Stimulated activated CD8-positive, alpha-beta memory T cell treated with anti-CD3 and anti-CD28 coated beads, Interleukin-7, amount 100 ng/mL, for 1 hour (primary cell): ENCODE measurements at places on chromosomes 4 and X.

- DNase-seq = no peak
Observed at GRCh38 chrX:41912923-41913322, 10.4 kb downstream of the CASK start.

DNA sequence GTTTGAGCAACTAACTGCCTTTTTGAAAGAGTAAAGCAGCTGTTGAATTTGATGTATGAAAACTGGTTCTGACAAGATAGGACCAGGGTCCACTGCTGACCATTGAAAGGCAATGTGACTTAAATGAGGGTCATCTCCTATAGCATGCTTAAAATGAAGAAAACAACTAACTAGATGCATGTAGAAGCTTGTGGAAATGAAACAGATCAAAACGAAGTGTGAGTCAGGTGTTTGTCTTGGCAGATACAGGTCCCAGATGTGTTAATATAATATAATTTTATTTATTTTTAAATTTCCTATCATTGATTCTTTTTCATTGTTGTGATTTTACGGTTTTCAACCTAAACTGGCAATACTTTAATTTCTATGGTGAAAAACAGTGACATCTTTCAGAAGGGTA is 83.6 kb downstream of the ATOH1 start:
- no peak for DNase-seq

DNA sequence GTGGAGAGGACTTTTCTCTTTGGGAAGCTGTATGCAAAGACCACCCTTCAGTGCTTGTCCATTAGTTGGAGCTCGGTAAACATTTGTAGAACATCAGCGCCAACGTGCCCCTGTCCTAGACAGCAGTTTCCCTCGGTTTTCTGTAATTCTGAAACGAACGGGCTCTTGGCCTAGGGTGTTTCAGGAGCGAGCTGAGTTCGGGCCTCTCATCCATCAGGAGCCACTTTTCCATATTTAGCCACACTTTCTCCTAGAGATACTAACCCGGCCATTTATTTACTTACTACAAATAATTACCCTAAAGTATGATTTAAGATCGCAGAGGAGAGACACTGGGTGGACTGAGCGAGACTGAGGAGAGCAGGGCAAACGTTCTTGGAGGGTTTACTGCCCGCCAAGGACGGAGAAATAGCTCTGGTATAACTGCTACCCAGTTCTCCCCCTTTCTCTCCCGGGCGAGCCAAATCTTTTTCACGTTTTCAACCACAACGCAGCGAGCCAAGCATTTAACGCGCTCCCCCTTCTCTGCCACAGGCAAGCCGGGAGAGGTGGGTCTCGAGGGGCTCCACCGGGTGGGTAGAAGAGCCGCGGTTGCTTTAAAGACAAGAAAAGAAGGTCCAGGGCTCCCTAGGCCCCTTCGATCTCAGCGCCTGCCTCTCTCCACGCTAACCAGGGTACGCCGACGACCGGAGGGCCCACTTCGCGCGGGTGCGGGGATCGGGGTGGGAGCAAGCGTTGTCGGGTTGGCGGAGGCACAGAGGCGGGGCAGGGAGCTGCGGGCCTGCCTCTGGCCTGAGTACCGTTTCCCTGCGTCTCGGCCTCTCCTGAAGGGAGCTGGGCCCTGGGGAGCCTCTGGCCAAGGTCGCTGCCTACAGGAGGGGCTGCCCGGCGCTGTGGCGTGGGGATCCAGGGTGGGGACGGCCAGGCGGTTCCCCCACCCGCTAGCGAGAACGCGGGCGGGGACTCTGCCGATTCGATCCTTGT is 10.8 kb upstream of the PITX2 start:
- no peak for DNase-seq

GRCh38 chrX:113330416-113330815 is 489.8 kb upstream of the AMOT start:
- no peak for DNase-seq

DNA sequence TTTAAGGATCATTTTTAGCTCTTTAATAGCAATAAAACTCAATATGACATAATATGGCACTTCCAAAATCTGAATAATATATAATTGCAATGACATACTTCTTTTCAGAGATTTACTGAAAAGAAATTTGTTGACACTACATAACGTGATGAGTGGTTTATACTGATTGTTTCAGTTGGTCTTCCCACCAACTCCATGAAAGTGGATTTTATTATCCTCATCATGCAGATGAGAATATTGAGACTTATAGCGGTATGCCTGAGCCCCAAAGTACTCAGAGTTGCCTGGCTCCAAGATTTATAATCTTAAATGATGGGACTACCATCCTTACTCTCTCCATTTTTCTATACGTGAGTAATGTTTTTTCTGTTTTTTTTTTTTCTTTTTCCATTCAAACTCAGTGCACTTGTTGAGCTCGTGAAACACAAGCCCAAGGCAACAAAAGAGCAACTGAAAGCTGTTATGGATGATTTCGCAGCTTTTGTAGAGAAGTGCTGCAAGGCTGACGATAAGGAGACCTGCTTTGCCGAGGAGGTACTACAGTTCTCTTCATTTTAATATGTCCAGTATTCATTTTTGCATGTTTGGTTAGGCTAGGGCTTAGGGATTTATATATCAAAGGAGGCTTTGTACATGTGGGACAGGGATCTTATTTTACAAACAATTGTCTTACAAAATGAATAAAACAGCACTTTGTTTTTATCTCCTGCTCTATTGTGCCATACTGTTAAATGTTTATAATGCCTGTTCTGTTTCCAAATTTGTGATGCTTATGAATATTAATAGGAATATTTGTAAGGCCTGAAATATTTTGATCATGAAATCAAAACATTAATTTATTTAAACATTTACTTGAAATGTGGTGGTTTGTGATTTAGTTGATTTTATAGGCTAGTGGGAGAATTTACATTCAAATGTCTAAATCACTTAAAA is 15.3 kb downstream of the ALB start:
- no peak for DNase-seq

GRCh38 chr4:138609943-138610350 is 367.8 kb upstream of the SLC7A11 start:
- DNase-seq = no peak

DNA sequence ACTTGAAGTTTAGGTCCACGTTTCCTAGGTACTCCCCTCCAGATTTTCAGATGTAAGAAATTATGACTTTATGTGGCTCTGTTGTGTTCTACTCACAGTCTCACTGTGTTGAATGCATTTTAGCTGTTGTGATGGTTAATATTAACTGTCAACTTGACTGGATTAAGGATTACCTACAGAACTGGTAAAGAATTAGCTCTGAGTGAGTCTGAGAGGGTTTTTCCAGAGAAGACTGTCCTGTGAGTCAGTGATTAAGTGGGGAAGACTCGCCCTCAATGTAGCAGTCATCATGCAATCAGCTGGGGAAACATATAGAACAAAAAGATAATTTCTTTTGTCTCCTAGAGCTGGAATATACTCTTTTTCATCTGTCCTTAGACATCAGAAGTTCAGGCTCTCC is 493.4 kb downstream of the ACTRT1 start:
- DNase-seq = no peak

DNA sequence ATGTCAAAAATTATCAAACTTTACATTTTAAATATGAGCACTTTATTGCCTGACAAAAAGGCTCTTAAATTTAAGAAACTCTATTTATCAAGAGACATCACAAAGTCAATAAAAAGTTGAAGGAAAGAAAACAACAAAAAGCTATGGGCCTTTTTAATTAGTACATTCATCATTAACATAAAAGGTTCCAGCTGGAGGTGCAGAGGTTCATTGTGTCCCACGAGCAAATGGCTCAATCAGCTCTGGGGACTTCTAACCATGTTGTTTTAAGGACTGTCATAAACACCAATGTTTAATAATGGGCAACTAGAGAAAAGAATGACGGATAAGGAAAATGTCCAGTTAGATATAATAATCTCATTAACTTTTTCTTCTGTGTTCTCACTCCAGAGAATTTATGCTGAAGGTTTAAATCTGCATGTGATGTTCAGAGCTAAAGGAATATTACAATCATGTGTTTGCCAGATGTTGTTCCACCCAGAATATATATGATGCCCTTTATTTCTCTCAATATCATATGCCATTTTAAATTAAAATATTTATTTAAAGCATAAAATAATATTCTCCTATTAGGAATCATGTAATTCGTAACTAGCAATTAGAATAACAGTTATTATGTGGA is 840.3 kb upstream of the ADGRL3 start:
- DNase-seq = no peak

DNA sequence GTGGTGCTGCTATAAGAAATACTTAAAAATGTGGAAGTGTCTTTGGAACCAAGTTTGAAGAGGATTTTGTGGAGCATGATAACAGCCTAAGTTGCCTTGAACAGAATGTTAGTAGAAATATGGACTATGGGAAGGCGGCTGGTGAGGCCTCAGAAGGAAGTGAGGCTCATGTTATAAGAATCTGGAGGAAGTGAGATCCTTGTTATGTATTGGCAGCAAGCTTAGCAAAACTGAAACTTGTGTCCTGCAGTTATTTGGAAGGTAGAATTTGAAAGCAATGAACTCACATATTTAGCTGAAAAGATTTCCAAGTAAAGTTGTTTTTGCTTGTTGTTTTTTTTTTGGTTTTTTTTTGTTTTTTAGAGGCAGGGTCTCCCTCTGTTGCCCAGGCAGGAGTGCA is 13.6 kb upstream of the MED14 start:
- no peak for DNase-seq

GRCh38 chr4:114304046-114304445 is 294.6 kb upstream of the UGT8 start:
- no peak for DNase-seq

GRCh38 chr4:119139822-119140252 is 4.2 kb downstream of the MYOZ2 start:
- no peak for DNase-seq

GRCh38 chrX:130575831-130576389 is 174.1 kb downstream of the RBMX2 start:
- DNase-seq = no peak

DNA sequence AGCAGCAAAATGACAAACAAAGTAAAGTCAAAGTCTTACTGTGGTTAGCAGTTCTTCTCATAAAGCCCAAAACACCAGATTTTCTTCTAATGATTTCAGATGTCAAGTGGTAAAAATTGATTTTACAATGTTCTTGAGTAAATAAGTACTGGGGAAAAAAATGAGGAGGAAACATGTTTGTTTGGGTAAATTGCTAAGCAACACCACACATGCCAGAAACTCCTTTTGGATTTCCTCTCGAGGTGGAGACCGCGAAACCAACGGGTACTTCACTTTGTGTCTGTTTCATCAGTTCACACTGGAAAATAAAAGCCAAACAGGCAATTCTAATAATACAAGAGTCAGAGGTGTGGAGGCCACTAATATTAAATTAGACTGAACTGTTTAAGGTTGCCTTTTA is 4.6 kb upstream of the PKD2 start:
- DNase-seq = no peak

- DNase-seq = no peak
Observed at GRCh38 chrX:138856881-138857604, 145.5 kb upstream of the FGF13 start.

DNA sequence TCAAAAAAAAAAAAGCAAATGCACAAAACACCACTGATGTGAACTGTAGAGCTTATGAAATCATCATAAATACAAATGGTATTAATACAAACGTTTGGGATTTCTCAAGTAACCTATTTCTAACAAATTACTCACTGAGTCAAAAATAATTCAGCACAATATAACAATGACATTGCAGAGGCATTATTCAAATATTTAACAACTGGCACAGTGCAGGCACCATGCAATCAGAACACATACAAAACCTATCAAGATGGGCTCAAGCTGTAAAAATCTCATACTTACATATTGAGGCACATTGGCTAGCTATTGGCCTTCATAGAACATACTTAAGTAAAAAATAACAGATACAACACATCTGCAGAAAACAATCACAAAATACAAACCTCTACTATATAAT is 81.1 kb downstream of the LRBA start:
- DNase-seq = no peak

DNA sequence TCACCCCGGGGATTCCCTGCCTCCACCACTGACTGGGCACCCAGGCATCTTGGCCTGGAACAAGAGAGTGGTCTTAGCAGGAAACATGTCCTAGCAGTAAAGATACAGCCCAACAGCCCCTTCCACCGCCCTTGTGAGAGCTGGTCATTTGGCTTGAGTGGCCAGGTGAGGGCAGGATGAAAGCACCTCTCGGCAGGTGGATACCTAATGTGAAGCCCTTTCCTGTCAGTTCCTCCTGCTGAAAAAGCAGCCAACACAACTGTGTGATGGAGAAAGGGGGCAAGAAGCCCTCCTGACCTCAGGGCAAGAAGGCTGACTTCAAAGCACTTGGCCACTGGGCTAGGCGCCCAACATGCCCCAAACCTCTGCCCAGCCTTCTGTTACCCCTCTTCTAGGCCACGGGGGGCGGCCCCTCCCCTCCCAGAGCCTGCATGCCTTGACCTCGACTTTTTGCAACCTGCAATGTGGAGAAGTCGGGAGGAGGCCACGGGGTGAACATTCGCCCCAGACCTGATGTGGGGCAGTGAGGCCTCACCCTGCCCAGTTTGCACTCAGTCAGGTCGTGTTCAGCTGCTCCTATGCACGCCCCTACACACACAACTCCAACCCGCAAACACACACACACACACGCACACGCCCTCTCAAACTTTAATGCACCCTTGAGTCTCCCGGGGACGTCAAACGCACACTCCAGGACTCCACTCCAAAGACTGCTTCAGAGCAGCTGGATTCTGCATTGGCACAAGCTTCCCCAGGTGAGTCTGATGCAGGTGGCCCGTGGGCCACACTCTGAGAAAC is 1.1 kb downstream of the LGI2 start:
- DNase-seq = no peak

- DNase-seq = no peak
Observed at GRCh38 chr4:3328814-3329663, 36.2 kb downstream of the RGS12 start.
